ENCODE measurements at places on chromosomes 1 and 21.

GRCh38 chr1:156772728-156773497 is 5.6 kb downstream of the PRCC start:
- no peak for DNase-seq

DNA sequence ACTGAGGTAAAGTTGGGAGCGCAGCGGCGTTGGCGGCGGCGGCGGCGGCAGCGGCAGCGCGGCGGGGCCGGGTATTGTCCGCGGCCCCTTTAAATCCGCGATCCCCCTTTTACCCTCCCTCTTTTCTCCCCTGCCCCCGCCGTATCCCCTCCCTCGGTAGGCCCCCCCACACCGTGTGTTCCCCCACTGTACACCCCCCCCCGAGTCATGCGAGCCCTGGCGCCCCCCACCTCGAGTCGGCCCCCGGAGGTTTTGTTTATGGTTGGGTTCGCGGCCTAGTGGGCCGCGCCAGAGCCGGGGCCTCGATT is 169 bp downstream of the UBAP2L start:
- DNase-seq = no peak

DNA sequence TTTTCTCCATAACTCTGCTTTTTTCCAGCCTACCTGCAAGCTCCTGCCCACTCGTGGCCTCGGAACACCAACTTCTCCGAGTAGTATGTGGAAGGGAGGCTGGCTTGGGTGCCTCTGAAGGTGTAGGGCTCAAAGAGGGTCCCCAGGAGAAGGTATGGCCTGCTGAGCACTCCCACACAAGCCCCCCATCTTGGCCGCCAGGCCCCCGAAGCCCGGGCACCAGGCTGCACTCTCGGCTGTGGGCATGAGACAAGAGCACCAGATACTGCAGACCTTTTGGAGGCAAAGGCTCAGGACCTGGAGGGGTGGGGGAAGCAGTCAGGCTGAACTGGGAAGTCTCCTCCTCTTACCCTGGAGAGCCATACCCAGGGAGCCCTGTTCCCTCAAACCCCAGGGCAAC is 1.7 kb downstream of the ZNF692 start:
- no peak for DNase-seq

DNA sequence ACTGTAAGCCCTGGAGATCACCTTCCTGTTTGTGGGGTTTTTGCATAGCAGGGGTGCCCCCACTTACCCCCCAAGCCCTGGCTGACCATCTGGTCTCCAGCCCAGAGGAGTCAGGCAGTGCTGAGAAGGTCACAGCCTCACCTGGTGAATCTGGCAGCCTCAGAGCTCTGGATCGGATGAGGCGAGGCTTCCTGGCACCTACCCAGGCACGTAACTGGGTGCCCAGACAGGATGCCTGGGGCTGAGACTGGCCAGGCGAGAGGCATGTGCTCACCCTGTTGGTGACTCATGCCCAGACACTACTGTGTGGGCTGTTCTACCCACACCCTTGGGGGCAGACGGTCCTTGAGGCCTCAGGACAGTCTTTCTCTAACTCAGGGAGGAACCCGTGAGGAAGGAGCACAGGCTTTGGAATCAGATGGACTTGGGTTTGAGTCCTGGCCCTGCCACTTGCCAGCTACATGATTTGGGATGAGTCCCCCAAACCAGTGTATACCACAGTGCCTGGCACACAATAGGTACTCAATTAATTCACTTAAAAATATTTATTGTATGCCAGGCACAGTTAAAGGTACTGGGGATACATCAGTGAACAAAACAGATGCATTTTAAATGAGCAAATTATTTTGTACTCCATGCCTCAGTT is 15.1 kb upstream of the PADI3 start:
- DNase-seq = no peak

DNA sequence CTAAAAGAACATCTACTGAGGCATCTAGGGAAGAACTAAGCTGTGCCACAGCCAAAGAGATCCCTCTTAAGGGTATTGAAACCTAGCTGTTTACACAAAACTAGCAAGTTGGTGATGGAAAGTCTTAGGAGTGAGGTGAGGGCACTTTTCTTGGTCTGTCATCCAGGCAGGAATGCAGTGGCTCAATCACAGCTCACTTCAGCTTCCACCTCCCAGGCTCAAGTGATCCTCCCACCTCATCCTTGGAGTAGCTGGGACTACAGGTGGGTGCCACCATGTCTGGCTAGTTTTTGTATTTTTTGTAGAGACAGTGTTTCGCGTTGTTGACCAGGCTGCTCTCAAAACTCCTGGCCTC is 2.4 kb downstream of the PLEKHO1 start:
- peak; percentile 5 for DNase-seq

GRCh38 chr1:9882296-9882944 is 27.6 kb downstream of the CTNNBIP1 start:
- no peak for DNase-seq

DNA sequence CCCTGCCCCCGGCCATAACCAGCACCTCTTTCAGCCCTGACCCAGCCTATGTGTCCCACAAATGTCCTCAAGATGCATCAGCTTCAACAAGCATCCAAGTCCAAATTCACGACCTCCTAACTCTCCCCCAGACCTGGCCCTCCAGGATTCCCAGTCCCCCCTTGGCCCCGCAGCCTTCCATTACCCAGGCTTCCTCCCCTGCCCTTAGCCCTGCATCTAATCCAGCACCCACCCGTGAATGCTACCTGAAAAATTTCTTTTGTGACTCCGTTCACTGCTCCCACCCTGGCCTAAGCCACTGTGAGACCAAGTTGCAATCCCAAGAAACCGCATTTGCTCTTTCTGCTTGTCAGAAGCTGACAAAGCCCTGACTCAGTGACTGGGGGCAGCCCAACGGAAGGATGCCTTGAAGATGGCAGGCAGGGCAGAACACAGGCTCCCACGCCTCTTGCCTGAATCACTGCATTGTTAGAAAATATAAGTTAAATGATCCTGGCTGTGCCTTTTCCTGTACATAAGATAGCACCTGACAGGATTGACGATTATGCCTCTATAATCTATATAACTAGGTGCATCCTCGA is 939 bp upstream of the MFAP2 start:
- DNase-seq = no peak

- peak; percentile 61 for DNase-seq
Observed at GRCh38 chr1:46197964-46198811, at the start of gene POMGNT1. Gene POMGNT1 (minus strand): TSS chr1:46198434. CDS start chr1:46197821, 613 bp downstream.

DNA sequence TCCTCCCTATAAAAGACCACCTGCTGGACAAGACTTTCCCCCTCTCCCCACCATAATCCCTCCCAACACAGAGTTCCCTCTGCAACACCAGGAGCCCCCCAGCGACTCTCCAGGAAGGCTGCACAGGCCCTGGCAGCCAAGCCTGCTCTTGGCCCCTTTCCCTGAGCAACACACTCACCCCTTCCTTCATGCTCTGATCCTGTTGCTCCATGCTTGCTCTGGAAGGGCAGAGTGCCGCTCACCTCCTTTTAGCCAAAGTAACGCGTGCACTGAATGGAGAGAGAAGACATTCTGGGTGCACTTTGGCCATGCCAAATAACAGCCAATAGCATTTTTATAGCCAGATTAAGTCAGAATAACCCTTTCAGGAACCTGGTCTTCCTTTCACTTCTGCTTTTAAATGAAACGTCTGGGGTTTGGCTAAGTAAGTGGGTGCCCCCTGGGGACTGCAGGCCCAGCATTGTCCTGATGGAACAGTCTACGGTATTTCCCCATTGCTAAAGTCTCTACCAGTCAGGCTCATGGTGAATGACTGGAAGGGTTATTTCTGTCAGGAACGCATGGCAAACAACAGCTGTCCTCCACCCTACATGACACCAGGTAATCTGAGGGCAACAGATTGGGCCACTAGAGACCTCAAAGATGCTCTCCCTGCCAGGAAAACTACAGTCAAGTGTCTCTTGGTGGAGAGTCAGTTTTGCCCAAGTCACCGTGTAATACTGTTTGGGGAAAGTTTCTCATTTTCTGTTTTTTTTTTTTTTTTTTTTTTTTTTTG is at the start of gene SLC2A5:
TSS of gene SLC2A5 (minus strand) at position 310 of the 775 bp plus-strand sequence. CDS start at position 211, 99 bp downstream.
- DNase-seq = peak; percentile 44

GRCh38 chr1:219374636-219375035 is 201.0 kb downstream of the LYPLAL1 start:
- DNase-seq = no peak

DNA sequence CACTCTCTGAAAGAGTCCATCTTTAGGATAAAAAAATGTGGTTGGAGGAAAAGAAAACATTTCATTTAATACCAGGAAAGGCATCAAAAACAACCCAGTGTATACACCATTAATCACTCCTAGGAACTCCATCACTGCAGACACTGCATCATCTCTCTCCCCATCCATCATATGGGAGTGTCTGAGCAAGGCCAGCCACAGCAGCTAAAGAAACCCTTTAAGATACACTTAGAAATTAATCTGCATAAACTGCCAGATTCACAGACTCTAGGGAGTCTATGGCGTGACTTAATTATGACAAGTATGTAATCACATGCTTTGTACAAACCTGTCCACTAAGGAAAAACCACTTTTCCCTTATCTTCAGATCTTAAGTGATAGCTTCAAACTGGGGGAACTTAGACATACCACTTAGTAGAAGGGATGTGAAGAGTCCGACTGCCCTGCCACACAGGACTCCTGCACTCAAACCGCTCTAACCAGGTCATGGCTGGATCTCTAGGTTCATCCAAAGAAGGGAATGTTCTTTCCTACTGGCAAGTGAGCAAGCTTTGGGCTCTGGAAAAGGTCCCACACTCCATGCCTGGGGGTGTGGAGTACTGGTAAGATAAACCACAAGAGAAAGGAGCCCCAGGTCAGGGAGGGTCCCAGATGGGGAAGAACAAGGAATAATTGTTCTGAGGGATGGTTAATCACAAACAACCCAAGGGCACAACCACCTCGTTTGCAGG is 61.0 kb upstream of the C8B start:
- no peak for DNase-seq

- peak; percentile 85 for DNase-seq
Observed at GRCh38 chr1:204967451-204967850, 75.6 kb upstream of the CNTN2 start.

- no peak for DNase-seq
Observed at GRCh38 chr21:26377111-26377694, 195.9 kb downstream of the CYYR1 start.

GRCh38 chr1:91700771-91701471 is 185.0 kb downstream of the TGFBR3 start:
- DNase-seq = no peak

DNA sequence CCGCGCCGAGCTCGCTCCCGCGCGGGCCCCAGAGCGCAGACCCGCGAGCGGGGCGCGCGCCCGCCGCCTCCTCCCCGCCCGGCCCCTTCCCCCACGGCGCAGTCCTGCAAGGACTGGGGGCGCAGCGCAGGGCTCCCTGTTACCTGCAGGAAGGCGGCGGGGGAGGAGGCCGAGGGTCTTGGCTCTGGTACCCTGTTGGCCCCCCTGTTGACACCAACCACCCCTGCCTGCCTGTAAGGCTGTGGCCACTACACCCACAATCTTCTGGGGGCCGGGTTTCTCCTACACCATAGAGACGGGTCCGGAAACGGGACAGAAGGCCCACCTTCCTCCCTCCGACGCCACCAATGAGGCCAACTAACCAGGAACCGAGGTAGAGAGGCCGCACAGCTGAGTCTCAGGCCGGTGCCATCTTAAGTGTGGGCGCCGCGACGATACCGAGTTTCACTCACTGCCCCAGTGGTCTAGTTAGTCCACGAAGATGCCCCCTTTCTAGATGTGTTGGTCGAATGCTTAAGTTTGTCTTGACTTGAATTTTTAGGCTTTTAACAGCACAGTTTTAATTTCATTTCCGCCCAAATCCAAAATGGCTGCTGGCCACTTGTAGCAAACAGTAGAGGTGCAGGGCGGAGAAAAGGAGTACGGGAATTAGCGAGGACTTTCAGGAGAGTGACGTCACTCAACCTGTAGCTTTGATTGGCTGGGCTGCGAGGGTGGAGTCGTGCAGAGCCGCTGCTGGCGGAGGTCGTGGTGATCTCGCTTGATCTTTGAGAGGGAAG is at the start of gene SCYL3:
TSS of gene SCYL3 (minus strand) at position 252 of the 779 bp plus-strand sequence. CDS start 5,056 bp downstream, outside the sequence.
- peak; percentile 86 for DNase-seq

GRCh38 chr1:1142844-1143243 is 27.0 kb upstream of the C1orf159 start:
- DNase-seq = no peak

- DNase-seq = no peak
Observed at GRCh38 chr21:34621434-34622350, 6.8 kb upstream of the RCAN1 start.

DNA sequence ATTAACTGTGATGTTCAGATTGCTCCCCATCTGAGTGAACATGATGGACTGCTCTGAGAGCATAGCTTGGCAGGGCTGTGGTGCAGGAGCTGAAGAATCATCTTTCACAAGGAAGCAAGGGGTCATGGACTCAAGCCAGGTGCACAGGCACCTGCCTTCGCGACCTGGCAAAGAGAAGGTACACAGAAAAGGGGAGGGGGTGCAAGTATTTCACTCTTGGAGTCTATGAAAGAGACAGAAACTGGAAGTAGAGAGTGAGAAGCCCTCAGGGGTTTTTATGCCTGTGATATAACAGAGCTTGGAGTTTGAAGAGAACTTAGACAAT is 232.6 kb upstream of the PLXNA2 start:
- DNase-seq = no peak

DNA sequence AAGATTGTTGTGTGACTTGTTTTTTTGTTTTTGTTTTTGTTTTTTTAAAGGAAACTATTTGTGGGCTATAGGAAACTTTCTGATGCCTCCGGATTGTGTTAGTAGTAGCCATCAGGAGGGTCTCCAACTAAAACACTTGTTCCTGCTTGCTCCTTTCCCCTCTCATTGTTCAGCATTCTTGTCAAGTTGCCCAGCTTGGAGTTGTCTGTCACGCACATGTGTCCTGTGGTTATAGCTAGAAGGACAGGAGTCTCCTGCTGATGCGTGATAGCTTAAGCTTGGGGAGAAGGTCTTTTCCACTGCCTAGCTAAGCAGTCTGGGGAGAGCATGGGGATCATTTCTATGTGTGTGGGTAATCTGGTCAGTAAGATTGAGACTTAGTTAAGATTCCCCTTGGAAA is 3.2 kb upstream of the LYPLA2 start:
- DNase-seq = no peak

GRCh38 chr1:161914595-161914994 is 109.1 kb downstream of the OLFML2B start:
- DNase-seq = no peak

DNA sequence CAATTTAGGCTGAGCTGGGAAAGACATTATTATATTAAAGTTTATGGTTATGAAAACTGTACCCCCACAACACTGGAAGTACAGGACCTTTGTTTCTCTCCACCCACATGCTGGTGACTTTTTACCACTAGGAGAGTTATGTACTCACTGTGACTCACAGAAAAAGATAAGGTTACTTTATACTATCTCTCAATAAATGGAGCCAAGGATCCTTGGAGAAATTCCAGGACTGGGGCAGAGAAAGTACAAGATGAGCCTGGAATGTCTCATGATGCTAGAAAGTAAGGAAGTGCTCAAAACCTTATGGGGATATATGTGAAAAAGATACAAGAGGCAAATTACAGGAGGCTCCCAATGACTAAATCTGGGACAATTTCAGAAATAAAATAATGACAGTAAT is 63.9 kb upstream of the C1orf105 start:
- DNase-seq = no peak

DNA sequence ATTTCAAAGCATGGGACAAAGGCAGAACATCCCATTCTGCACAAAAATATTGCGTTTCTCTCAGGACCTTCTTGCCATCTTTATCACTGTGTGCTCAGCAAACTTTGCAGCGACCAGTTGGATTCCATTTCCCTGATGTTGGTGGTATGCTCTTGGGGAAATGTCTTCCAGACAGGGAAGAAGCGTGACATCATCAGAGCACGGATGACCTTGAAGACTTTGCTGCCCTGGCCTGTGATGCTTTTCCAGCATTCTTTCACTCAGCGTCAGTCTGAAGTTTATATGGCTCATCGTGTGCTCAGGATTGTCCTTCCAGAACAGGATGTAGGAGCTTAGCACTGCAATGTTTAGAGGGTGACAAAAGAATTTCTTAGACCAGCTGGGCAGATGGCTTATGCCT is 131.4 kb upstream of the F3 start:
- no peak for DNase-seq

- DNase-seq = no peak
Observed at GRCh38 chr1:51749151-51749550, 129.4 kb downstream of the NRDC start.
